Naive thymus-derived CD8-positive, alpha-beta T cell (primary cell): ENCODE measurements at places on chromosomes 5 and 9.

- no peak for DNase-seq
Observed at GRCh38 chr5:131081374-131081773, 83.7 kb downstream of the HINT1 start.

DNA sequence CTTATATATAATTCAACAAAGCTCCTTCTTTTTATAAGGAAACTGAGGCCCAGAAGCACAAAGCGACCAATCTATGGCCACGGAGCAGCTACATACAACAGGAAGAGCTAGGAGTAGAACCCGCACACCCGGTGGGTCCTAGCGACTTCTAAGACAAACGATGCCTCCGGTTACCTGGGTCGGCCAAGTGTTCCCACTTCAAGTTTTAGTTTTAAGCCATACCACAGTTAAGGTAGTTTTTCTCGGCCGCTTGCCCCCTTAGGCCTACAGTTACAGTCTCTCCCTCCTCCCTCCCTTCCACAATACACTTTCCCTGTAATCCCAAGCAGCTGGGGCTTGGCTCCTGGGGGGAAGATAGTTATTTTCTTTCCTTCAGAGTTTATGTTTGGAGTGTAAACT lies 533 bp downstream of the SREK1IP1 start:
- no peak for DNase-seq

DNA sequence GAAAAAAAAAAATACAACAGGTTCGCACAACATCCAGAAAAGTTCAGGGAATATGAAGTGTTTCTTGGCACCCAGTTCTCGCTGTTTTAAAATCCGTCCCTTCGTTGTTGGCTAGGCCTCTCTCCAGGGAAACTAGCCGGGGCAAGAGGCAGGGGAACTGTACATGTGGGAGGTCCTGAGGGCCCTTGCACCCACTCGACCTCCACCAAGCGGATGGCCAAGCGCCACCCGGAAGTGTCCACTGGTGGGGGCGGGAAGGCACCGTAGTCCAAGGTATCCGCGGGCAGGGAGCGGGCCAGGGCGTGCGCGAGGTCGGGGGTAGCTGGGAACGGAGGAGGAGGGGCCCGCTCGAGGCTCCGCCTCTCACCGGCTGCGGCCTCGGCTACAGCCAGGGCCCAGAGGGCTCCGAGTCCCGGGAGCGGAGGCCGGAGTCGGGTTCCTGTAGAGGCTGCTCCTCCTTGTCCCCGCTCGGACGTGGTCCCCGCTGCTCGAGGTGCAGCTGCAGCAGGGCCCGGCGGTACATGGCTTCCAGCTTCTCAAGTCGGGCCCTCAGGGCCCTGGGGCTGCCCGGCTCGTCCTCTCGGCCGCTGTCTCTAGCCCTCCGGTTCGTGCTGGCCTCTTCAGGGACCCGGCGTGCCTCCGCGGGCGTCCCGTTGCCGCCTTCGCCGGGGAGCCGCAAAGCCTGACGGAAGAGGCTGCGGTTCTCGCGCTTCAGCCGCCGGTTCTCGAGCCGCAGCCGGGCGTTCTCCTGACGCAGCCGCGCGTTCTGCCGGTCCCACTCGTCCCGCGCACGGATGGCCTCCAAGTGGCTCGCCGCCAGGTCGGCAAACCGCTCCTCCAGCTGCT lies 720 bp downstream of the TUSC1 start:
- DNase-seq, result no peak

GRCh38 chr9:33166231-33167083 lies 679 bp downstream of the B4GALT1 start:
- peak; percentile 22 for DNase-seq

- DNase-seq, result no peak
Observed at GRCh38 chr9:121237916-121238315, 30.0 kb upstream of the GSN start.

GRCh38 chr5:177319913-177320588 lies 8.4 kb upstream of the MXD3 start:
- no peak for DNase-seq

- DNase-seq, result no peak
Observed at GRCh38 chr5:76709762-76710161, 6.2 kb upstream of the F2R start.

DNA sequence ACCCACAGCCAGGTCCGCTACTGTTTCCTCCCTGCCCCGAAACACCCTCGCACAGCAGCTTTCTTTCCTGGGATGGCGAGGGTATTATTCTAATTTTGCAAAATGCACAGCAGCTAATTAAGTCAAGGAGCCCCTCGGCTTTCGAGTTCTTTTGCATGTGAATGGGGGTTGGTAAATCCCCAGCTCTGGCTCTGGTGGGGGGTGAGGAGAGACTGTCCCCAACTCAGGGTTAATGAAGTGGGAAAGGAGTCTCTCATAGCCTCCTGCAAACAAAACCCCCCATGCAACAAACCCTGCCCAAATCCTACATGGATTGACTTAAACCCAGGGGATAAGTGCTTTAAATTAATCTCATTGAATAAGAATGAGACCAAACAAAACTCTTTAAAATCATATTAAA lies 8.8 kb downstream of the BARHL1 start:
- no peak for DNase-seq
